ENCODE measurements at places on chromosomes 4 and X.

GRCh38 chr4:177455561-177455970 lies 13.3 kb upstream of the AGA start:
- DNase-seq: no peak

DNA sequence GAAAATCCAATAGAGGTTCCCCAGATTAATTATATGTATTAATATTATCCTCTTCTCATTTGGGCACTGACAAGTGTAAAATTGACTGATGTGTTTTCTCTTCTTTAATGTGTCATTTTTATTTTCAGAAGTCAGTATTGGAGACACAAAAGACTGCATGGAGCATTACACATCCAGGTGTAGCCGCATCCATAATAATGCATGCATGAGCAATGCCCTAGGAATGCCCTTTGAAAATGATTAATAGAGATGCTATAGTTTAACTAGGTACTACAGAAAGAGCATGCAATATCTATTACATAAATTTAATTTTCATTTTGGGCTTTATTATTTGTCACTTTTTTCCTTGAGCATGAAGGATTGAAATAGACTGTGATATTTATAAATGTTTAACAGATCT lies 509.9 kb downstream of the SPOCK3 start:
- DNase-seq: no peak

DNA sequence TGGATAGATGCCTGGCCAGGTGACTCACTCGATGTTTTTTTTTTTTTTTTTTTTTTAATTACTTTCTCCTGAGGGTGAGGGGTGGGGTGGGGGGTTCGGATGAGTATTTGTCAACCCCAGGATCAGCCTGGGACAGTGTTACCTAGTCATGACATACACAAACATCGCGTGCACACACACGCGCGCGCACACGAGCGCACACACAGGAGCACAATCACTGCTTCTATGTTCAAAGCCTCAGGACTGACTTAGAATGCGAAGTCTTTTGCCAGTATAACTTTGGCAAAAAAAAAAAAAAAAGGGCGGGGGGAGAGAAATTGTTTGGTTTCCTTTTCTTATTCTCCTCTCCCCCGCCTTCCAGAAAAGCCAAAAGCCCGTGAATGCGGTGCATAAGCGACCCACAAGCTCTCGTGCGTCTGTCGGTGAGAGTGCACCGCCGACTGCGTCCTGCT lies 115.0 kb upstream of the TEX13C start:
- no peak for DNase-seq

GRCh38 chr4:124183926-124184325 lies 528.6 kb downstream of the ANKRD50 start:
- no peak for DNase-seq

- no peak for DNase-seq
These were observed 4.7 kb upstream of the JAKMIP1 start for GRCh38 chr4:6204871-6205566.

DNA sequence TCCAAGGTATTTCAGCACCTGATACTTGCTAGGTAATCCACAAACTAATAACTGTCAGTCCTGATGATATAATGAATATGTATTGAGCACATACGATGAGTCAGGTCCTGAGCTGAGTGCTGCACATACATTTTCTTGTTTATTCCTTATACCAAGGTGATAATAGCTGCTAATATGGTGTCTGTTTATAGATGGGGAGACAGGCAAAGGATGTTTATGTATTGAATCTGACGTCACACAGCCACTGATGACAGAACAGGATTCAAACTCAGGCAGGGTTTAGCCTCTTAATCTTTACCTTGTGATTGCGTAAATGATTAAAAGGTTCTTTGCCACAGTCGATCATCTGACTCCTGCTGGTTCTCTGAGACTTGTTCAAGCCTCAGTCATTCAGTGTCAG lies 609.9 kb upstream of the CPEB2 start:
- DNase-seq: no peak

DNA sequence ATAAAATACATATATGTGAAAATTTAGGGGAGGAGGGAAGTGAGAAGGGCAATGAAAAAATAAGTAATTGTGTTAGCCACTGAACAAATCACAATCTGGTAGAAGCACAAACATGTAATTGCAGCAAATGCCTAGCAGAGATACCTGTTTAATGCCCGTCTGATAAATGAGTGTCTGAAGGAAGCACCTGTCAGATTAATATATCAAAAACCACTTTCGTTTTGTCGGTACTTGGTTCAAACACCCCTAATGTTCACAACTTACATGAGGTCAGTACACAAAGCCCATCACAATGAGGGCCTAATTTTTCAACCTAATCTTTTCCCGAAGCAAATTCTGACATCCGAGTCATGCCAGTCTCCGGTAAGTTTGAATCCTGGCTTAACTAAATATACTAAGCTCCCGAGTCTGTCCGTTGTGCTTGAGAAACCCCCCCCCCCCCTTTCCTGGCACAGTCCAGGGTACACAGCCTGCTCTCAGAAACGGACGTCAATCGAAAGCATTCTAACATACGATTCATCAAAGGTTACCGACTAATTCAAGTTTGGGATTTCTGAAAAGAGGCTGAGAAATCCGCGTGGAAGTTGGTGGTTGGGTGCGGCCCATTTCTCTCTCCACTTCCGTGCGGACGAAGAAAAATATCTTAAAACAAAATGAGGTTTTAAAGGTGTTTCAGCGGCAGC lies 758 bp downstream of the SDAD1 start:
- no peak for DNase-seq

GRCh38 chrX:123256378-123256777 lies 72.3 kb downstream of the GRIA3 start:
- no peak for DNase-seq
